ENCODE measurements at places on chromosomes 7 and 10.

DNA sequence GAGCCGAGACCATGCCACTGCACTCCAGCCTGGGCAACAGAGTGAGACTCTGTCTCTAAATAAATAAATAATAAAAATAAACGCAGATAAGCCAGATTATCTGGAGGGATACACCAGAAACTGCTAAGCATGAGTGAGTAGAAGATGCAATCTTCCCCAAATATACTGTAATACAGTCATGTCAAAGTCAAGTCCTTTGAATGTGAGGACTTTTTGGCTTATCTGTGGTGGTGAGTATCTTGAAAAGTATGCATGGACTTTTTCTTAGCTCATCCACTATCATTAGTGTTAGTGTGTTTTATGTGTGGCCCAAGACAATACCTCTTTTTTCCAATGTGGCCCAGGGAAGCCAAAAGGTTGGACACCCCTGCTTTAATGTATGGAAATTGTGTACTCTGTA, 44.7 kb upstream of the PITRM1 start:
- no peak for DNase-seq

DNA sequence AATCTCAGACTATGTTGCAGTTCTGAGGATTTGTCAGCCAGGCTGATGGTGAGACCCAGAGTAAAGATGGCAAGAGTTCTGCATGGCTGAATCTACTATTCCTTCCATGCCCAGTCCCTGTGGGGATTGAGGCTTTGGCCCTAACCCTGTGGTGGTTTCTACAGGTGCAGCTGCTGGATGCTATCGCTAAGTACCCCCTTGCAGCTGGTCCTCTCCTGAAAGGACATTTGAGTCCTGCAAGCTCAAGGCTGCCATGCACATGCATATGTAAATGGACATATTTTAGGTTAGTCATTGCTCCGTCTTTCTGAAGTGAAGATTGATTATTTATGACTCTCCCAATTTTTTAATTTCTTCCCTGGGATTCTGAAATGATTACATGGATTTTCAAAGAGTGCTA, 1122.2 kb upstream of the CELF2 start:
- DNase-seq = no peak

DNA sequence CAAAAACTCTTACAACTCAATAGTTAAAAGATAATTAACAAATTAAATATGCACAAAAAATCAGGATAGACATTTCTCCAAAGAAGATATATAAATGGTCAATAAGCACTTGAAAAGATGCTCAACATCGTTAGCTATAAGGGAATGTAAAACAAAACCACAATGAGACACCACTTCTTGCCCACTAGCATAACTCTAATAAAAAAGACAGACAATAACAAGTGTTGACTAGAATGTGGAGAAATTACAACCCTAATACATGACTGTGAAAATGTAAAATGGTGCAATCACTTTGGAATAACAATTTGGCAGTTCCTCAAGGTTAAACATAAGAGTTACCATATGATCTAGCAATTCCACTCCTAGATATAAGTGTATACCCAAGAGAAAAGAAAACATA, 74.3 kb upstream of the PCGF5 start:
- DNase-seq = no peak

DNA sequence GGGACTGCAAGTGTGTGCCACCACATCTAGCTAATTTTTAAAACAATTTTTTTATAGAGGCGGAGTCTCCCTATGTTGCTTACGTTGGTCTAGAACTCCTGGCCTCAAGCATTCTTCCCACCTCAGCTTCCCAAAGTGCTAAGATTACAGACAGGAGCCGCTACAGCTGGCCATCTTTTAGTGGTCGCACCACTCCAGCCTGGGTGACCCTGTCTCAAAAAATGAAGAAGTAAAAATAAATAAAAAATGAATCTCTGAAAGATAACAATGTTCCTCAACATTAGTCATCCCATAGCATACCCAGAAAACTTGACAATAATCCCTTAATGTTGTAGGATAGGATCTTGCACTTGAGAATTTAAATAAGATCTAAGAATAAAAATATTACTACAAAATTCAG, 18.2 kb downstream of the WBP1L start:
- DNase-seq = no peak

DNA sequence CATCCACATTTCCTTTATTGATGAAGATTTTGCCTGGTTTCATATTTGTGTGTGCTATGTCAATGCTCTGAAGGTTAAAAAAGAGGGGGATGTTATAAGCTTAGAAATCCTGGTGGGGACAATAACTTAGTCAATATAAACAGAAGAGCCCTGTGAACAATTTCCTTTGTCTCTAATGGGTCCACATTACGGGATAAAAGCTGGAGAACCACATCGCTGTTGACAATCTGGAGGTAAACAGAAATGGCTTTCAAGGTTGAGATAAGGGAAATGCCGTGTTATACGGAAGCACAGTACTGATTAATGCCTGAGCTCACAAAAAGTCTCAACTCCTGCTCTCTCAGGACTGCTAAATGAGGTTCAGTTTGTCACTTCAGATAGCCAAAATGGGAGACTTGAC, 16.8 kb downstream of the ASAH2 start:
- no peak for DNase-seq

GRCh38 chr7:41955893-41956675, 253.2 kb upstream of the INHBA start:
- no peak for DNase-seq

GRCh38 chr10:14822879-14823755, 14.7 kb downstream of the CDNF start:
- no peak for DNase-seq

GRCh38 chr10:123191886-123192285, 37.7 kb downstream of the BUB3 start:
- DNase-seq = no peak

GRCh38 chr7:75957021-75957736, 37.2 kb downstream of the TMEM120A start:
- DNase-seq = no peak

- DNase-seq = no peak
Measured at GRCh38 chr10:79399223-79399831, 46.1 kb downstream of the ZCCHC24 start.

DNA sequence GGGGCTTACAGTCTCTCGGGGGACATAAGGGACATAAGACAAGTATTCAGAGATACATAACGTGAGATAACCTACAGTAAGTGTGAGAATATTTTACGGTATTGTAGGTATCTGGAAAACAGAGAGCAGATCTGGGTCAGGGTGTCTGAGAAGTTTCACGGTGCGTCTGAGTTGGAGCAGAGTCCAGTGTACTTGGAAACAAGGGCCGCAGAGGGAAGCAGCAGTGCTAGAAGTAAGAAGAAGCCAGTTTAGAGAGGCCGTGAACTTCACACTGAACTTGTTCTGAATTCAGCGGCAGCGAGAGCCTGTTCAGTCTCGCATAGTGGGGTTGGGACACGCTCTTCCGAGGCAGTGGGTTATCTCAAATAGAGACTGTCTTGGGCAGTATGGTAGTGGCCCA, 85.5 kb downstream of the TAF3 start:
- no peak for DNase-seq

DNA sequence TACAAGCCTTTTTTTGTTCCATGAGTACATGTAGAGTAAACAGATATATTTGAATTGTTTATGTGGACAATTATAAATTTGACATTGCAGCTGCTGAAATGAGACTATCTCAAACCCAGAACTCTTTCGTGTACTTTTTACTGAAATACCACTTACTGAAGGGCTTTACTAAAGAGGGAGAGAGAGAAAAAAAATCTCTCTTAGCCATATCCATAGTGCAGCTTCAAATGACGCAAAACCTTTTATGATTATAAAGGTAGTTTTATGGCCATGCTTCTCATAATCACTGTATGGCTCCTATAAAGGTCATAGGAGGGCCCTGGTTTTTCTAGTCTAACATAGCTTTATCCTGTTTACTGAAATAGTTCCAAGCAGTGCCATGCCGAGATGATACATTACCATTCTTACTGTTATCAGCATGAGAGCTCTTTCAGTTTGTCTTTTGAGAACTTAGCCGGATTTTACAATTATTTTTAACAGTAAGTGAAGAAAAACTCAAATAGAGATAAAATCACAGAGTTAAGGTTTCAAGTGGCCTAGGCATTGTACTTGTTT, 35.1 kb downstream of the KCND2 start:
- no peak for DNase-seq

DNA sequence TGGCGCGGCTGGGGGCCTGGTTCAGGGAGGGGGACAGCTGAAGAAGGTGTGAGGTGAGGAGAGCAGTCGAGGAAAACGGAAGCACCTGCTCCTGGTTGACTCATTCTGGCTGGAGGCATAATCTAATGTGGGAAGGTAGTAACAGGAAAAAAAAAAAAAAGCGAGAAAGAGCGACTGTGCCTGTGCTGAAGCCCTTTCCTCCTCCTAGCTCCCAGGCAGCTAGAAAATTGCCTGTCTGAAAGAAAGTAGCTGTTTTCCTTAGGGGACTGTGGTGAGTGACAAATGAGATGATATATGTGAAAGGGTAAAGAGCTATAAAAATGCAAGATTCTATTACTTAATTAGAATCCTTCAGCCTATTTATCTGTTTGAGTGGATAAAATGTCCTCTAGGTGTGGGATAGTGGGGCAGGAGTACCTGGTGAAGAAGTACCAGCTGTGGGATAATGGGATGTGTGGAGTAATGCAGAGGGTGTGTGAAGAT, 4.9 kb upstream of the MEST start:
- no peak for DNase-seq

DNA sequence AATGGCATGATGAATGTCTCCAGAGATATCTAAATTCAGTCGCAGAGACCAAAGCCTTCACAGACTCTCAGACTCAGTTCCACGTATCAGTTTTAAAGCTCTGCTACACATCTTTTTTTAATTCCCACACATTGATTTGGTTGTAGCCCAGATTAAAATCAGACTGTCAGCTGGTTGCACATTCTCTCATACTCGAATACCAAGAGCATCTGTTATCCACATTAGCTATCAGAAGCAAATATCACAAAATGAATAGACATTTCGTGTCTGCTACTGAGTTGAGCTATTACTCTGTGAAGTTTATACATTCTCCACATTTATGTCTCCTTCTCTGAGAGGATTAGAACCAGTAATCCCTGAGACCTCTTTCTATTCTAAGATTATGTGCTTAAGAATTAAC, 229.2 kb downstream of the GPAM start:
- DNase-seq = no peak

- no peak for DNase-seq
Measured at GRCh38 chr10:85764108-85764507, 602.5 kb downstream of the GRID1 start.

- no peak for DNase-seq
Measured at GRCh38 chr10:123784646-123785045, 107.0 kb downstream of the CPXM2 start.

DNA sequence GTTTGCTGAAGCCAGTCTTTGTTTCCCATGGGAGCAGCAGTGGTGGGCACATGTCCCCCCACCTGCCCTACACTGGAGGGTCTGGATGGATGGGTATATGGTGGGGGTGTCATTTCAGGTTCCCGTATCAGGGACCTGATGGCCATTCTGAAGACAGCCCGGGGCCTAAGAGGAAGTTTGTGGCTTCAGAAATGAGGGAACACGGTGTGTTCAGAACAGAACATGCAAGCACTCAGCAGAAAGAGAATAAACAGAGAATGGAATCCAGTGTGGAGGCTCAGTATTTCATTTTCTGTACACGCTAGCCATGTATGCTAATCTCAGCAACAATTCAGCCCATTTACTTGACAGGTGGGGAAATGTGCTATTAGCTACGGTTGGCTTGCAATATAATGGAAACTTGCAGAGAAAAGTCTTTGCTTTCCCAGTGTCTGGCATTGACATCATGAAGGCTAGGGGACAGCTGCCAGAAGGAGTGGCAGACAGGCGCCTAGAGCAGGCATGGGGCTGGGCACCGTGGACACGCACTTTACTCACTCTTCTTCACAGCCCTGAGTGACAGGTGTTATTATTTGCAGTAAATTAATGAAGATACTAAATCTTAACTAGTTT, 98.6 kb downstream of the ELMO1 start:
- DNase-seq = no peak

DNA sequence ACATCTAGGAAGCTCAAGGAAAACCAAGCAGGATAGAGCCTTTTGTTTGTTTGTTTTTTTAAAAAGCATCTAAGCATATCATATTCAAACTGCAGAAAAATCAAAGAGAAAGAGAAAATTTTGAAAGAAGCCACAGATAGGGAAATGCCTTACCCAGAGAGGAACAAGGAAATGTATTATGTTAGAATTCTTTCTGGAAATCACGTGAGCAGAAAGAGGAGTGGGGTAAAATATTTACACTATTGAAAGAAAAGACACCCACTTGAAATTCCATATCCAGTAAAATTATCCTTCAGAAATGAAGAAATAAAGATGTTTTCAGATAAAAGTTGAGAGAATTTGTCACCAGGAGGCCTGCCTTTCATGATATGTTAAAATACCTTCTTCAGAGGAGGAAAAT, 775.7 kb upstream of the IGFBP3 start:
- no peak for DNase-seq
